NCI-H69 (cell line): ENCODE measurements at places on chromosomes 3 and 15.

GRCh38 chr3:173025941-173026340, 115.1 kb downstream of the SPATA16 start:
- no peak for DNase-seq

DNA sequence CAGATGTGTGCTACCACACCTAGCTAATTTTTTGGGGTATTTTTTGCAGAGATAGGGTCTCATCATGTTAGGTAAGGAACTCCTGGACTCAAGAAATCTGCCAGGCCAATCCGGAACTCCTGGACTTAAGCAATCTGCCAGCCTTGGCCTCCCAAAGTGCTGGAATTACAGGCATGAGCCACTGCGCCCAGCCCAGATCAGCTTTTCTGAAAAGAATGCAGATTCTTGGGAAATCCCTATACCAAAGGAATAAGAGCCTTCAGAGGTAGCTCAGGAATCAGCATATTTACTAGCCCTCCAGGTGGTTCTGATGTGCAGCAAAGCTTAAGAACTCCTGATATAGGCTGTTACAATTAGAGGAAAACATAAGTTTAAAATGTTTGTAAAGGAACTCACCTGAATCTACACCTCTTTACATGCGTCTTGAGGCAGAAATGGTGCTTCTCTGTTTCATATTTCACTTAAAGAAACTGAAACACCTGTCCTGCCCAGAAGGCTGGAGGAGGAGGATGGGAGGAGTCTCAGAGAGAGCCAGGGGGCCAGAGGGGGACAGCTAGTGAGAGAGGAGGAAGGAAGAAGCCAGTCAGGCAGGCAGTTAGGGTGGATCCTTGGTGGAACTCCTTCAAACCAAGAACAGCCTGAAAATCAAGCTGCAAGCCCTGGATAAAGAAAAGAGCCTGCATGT, at the start of gene XCR1:
Gene XCR1, minus strand, starts transcription at position 463 of the 685 bp plus-strand sequence. CDS start 5,536 bp downstream, outside the sequence.
- no peak for DNase-seq

DNA sequence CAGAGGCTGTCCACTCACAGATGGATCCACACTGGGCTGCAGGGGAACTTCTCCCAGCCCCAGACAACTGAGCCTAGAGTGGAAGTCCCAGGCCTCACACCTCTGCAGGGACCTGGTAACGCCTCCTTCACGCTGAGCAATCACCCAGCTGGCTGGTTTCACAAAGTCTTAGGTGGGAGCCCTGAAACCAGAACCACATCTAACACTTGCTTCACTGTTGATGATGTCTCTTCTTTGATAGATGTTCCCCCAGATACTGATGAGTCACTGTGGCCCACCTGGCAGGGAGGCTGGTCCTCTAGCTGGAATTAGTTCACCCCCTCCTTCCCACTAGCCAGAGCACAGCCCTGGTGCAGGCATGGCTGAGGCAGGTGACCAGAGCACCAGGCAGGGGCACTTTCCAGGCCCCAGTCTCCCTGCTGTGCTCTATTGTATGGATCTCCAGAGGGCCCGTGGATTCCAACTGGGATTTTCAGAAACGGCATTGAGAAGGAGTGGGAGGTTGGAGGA, 33.5 kb downstream of the MYL3 start:
- DNase-seq, result peak; percentile 32

- no peak for DNase-seq
Measured at GRCh38 chr3:123821920-123822319, 62.2 kb downstream of the MYLK start.

- peak; percentile 73 for DNase-seq
Measured at GRCh38 chr3:172782235-172782634, 31.7 kb downstream of the ECT2 start.

GRCh38 chr3:127289706-127290575, 2.1 kb upstream of the PRR20G start:
- DNase-seq, result no peak

- DNase-seq, result no peak
Measured at GRCh38 chr3:177236704-177237103, 39.4 kb upstream of the TBL1XR1 start.
